ENCODE measurements at places on chromosomes 5 and 9. TPM values are rescaled to one million over a fixed set of nuclear protein-coding genes. Genes with fewer than 3 reads are reported as not detected.

DNA sequence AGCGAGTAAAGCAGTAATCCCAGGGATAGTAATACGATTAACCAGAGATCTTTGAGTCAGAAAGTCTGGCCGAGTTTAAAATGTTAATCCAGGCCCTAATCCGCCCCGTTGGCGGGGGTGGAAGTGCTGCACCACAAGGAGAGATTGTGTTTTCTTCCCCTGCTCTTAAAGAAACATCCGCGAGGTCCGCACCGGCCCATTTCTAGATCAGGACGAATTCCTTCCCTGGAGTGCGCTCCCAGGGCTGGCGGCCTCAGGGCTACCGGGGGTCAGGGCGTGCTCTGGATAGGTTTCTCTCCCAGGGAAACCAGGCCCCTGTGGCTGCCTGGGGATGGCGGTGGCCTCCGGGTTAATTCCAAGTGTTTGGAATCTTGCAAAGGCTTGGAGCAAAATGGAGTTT lies 9.3 kb upstream of the NEUROG1 start:
- DNase-seq = no peak

GRCh38 chr9:131516930-131517329 lies 14.1 kb downstream of the UCK1 start:
- DNase-seq = no peak

GRCh38 chr5:141484310-141484640 lies 555 bp upstream of the PCDHGC4 start:
- DNase-seq = no peak

DNA sequence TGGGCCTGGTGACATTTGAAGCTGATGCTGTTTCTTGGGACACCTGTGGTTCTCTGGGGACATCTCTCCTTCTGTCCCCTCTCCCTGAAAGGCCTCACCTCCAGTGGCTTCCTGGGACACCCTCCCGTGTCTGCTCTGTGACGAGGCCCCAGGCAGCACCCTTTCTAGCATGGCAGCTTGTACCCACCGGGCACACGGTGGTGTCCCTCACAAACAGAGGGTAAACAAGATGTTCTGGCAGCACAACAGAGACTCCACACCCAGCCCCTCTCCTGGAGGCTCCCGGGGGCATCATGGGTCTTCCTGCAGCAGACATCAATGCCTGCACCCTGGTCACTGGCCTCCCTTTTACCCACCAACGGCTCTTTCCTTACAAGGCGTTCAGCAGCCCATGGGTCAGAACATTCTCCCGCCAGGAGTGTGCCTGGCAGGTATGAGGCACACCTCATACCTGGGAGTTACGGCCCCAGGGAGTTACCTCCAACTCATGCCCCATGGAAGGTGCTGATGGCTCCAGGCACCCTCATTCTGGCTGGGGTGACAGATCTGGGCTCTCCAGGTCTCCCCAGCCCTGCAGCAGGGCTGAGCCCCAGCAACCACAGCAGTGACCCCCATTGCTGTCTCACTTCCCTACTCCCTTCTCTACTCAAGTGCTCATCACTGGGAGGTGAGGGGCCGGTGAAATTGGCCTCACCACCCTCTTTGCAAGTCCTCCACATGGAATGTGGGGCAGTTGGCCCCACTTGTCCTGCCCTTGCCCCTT lies 51.1 kb downstream of the BARX1 start:
- no peak for DNase-seq

ADAMTS6 gene
- 47.0 TPM for total RNA-seq

SDHA gene
- total RNA-seq = 196 TPM

Measured in dermis blood vessel endothelial cell (primary cell).